EL (cell line): ENCODE measurements at places on chromosomes 2 and 18.

GRCh38 chr2:25964891-25965290 lies 17.4 kb downstream of the KIF3C start:
- DNase-seq: peak; percentile 14

DNA sequence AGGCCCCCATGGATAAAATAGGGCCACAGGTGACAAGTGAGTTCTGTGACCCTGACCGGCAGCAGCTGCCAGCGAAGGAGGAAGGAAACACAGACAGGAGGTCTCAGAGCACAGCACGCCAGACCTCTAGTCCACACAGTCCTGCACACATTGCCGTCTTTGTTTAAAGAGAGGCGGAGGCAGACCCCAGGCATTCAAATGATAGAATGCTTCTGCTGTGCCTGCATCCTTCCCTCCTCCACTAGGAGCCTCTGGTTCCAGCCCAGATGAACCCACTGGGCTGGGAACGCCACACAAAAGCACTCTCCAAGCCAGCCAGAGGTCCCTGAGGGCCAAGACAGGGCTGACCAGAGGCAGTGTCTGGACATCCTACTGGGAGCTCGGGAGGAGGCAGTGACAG lies 118.7 kb downstream of the KLHL29 start:
- no peak for DNase-seq

DNA sequence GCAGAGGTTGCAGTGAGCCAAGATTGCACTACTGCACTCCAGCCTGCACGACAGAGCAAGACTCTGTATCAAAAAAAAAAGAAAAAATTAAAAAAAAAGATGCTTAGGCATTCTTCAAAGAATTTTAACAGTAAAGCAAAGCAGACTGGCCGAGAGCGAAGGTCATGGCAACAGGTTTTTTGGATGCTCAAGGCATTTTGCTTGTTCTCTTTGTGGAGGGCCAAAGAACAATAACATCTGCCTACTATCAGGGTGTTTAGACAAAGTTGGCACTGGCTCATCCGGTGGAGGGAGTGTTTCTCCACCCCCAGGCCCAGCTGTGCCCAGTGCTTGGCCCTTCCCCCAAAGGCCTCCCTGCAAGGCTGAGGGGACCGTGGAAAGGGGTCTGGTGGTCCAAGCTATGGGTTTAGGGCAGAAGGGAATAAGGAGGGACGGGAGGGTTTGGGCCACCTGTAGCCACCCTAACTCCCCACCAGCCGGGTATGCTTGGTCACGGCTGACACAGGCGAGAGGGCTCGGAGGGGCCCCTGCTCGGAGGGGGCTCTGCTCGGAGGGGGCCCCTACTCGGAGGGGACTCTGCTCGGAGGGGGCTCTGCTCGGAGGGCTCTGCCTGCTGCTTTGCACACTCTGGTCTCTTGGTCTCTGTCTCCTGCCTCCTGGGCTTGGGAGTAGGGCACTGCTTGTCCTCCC lies 26.7 kb upstream of the ALLC start:
- no peak for DNase-seq

- peak; percentile 90 for DNase-seq
Measured at GRCh38 chr2:207121784-207122183, 44.0 kb downstream of the KLF7 start.

DNA sequence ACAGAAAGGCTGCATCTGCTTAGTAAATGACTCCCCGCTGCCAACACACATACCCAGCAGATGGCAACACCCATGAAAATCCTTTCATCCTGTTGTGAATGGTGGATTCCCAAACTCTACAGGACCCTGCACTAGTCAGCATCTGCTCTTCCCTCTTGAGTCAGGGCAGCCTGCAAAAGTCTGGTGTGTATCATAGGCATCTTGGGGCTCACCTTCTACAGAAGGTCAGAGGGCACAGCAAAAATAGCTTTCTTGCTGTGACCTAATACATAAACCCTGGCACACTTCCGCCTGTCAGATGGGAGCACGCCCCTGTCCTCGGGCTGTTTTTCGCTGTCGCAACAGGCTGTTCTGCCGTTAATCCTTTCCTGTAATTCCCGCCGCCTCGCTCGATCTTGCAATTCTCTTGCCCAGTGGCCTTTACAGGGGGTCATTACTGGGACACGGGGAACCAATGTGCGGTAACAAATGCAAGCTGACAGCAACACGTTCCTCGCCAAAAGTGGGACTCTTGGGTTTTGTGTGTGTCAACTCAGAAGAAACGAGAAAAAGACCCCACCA lies 19.9 kb upstream of the SCYGR1 start:
- DNase-seq: peak; percentile 58

DNA sequence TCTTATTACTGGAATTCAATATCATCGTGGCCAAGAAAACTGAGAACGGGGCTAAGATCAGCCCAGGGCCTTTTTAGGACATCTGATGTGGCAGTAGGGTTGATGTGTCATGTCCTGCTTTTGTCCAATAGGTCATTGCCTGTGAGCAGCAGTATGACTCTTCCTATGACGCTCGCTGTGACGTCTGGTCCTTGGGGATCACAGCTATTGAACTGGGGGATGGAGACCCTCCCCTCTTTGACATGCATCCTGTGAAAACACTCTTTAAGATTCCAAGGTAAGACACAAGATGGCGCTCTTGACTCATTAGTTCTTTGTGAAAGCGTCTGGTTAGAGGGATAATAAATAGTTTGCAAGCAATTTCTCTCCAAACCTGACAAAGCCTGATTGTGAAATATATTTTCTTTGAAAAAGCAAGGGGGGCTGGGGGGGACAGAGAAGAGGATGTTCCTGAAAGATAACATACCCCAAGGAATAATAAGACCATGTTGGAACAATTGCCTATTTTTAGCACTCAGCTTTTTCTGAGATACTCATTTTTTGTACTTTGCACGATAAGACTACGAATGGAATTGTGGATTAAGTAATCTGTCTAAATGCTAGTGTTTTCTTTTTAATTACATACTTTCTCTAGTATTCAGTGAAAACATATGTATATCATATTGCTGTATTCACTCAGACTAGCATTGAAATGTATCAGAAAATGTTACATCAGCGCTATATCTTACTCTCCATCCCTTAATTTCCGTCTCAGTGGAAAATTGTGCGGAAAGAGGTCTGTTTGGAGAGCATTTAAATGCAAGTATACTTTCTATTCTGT lies 58.1 kb downstream of the MYO3B start:
- DNase-seq: peak; percentile 45

DNA sequence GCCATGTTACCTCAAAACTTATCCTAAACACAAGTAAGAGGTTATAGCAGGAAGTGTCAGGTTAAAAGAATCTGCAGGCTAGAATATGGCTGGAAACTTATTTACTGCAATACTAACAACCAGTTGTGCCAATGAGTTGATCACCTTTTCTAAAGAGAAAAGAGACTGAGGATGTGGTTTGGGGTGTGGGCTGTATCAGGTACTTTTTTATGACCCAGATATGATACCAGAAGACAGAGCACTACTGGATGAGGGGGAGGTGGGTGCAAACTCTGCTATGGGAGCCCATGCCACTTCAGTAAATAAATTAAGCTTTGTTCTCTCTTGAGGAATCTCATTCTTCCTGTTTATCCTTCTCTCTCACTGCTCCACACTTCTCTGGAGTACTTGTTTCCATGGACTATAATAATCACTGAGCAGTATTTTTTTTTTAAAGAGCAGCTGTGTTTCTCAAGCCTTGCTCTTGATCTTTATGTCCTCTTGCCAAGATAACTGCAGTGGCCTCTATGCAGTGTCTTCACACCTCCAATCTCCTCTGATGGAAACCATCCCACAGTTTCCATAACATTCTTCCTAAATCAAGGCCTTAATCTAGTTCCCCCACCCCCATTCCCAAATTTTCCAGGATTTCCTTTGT lies 51.2 kb upstream of the NOSTRIN start:
- no peak for DNase-seq

DNA sequence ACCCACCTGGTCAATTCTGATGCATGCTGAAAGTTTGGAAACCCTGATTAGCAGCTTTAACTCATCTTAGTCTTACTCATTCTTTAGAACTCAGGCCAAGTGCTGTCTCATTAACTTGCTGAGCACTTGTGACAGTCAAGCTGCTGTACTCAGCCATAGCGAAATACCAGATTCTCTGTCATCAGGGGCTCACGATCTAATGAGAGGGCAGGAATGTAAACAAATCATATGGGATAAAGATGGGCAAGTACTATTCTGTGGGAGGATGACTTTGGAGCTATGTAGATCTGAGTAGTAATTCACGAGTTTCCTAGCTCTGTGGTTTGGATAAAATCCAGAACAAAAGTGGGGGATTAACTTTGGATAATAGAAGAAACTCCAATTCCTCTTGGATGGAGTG lies 376.6 kb downstream of the HRH4 start:
- peak; percentile 63 for DNase-seq

DNA sequence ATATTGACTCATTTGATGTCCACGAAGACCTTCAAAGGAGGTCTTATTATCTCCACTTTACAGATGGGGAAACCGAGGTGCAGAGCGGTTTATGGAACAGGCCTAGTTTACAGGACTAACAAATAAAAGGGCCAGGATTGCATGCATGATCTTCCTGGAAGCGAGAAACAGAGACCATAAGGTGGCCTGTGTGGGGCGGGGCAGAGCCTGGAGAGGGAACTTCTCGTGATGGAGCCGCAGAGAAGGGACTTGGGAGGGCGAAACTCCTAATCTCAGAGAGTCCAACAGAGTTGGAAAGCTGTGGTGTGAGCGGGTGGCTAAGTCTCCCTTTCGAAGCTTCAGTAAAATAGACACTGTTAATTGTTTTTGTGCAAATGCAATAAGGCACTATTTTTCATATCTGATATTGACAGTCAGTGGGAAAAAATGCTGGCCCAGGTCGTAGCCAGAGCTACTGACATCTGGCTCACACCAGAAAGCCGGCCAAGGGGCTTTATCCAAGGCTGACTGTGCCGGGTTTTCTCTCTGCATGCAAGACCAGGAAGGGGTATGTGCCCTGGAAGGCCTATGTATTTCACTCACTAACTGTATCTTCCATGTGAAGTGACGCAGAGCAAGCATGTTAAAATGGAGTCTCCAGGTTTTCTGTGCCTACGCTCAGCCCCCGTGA lies 4.5 kb downstream of the INPP5D start:
- DNase-seq: no peak

- DNase-seq: no peak
Measured at GRCh38 chr2:26459991-26460612, 17.8 kb downstream of the OTOF start.

GRCh38 chr2:182522972-182523473 lies 96.2 kb upstream of the PDE1A start:
- no peak for DNase-seq

DNA sequence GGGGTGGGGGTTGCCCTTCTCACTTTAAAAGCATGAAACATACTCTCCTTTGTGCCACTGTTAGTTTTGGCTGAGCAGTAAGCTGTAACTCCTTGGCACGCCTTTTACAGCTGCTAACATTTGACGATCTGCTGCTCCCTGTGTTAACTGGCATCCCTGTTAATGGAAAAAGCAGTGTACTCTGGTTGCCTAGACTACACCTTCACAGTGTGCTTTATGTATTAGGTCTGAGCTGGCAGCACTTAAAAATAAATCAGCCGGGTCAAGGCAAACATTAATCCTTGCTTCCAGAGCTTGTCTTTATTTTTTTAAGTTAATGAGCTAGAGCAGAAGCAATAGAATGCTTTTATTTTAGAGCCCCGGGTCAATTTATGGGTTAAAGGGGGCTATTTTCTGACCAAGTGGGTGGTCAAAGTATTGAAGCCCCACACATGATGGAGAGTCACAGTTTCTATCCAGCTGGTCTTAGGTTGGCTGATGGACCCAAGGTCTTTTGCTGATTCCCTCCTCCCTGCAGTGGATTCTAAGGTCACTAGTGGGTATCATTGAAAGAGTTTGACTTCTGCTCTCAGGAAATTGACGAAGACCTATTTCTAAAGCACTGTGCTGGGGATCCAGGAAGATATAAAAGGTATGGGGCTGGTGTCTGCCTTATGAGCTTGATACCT lies 54.5 kb downstream of the CFAP221 start:
- DNase-seq: no peak

DNA sequence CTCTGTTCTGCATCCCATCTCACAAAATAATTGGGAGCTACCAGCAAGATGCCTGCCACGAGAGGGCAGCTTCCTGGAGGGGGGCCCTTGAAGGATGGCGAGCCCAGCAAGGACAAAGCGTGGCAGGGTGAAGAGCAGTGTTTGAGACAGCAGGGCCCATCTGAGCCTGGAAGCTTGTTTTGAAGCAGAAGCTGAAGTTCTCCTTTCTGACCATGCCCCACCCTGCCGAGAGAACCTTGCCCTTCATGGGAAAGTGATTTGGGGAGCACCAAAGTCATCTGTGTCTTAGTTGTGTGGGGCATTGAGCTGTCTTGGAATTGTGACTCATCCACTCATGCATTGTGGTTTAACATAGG lies 216.3 kb downstream of the BCL11A start:
- DNase-seq: peak; percentile 4

- peak; percentile 35 for DNase-seq
Measured at GRCh38 chr2:226655871-226656270, 143.7 kb downstream of the IRS1 start.

- DNase-seq: peak; percentile 92
Measured at GRCh38 chr2:225354281-225354774, 45.2 kb upstream of the NYAP2 start.

- peak; percentile 67 for DNase-seq
Measured at GRCh38 chr18:46148810-46149209, 44.6 kb downstream of the HAUS1 start.

- DNase-seq: no peak
Measured at GRCh38 chr2:227462462-227462951, 9.4 kb upstream of the AGFG1 start.

DNA sequence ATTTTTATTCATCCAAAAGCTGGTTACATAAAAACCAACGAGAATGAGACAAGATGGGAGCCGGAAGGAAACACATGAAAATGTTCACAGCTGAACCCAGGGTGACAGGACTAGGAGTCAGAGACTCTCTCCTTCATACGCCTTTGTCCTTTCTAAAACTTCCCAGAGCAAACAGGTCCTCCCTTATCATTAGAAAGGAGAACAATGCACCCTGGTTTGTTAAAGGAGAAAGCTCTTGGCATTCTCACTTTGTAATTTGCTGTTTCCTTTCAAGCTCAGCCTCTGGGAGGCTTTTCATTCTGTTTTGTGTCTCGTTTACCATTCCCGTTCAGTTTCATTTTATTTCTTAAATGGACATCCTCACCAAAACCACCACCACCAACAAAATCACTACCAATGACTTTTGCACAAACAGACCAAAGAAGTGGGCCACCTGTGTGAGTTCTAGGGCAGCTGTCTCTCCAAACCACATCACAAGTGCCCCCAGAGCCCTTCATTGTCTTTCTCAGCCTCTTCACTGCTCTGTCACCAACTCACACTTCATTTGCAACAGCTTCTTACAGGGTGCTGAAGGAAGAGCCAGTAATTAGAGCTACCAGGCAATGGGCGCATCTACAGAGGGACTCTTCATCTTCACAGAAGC lies 105.3 kb downstream of the HDAC4 start:
- DNase-seq: no peak
